ENCODE measurements at places on chromosomes 12 and 14.
A peak's percentile ranks its signal among the peaks of the same experiment; 100 is the strongest.

- no peak for DNase-seq
These were observed 27.1 kb upstream of the MTERF2 start for GRCh38 chr12:107014055-107014454.

DNA sequence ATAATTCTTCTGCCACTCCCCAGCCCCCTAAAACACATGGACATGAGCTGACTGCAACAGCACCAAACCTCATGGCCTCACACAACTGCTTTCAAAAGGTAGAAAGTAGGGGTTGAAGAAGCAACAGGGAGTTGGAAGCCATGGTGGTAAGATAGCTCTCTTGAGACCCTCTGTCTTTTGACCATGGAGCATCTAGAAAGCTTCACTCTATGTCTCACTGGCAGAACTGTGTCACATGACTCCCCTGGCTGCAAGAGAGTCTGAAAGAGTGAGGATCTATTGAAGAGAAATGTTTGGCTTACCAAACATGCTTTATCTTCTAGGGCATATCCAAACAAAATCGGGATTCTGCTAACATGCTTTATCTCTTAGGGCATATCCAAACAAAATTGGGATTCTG lies 142.9 kb upstream of the WSCD2 start:
- no peak for DNase-seq

DNA sequence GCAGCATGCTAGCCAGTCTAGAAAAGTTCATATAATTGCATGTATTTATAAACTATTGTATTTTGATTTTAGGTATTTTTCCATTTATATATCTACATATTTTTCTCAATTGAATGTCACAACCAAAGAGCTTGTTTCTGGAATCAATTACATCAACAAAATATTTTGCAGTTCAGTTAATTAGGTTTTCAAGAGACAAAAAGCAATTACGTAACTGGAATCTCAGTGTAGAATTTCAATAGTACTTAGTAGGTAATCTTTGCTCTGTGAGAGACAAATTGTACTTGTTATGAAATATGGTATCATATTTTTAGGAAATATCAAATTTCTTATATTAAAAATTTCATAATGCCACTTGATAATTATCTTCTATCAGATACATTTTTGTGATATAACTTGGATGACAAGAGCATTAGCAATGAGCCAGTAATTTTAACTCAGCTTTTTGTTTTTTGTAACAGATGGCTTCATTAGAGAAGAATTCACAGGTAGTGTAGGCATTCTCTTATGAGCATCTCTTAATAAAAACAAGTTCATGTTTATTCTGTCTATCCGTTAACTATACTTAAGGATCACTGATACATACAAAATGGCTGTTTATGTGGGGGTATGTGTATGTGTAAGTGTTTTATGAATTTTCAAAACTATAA lies 774.7 kb downstream of the C12orf50 start:
- no peak for DNase-seq

GRCh38 chr12:89501793-89502192 lies 22.8 kb downstream of the GALNT4 start:
- no peak for DNase-seq

DNA sequence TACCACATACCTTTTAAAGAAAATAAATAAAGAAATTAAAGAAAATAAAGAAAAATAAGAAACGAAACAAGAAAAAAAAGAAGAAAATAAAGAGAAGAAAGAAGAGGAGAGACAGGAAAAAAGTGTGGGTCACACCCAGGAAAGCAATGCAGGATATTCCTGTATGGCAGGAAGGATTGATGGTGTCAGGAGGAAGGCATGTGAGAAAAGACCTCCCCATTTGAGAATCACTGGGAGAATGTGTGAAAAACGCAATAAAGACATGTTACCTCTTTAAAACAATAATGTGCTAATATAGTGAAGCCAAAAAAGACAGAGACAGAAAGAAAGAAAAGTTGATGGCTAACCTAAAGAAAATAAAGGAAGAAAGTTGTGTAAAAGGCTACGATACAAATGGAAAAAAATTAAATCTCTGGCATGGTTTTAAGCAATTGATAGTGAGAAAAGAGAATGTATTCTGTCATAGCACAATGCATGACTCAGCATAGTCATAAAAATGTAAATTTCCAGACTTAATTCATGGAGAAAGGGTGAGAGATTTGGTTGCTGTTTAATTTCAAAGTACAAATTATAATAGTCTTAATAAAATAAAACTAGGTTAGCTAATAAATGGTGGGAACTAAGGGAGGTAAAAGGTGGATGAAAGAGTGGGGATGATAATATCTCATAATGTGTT lies 24.3 kb upstream of the FOXG1 start:
- DNase-seq: no peak

DNA sequence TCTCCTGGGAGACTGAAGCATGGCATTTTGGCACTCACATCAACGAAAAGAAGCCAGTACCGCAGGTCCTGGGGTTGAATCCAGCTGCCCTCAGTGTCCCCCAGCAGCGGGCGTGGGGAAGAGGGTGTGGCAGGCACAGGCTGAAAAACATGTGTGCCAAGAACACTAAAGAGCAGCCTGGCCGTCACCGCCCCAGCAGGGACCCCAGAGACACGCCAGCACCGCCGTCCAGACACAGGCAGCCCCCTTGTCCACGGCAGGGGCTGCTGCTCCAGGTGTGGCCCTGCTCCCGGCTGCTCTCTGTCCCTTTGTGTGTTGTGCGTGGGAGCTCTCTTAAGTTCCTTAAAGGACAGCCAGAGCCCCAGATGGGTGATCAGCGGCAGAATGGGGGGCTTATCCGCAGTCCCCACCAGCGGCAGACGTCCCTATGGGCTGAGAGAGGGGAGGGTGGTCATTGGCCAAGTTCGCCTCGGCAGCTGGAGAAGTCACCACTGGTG lies 556 bp downstream of the PHETA1 start:
- DNase-seq: peak; percentile 58

- no peak for DNase-seq
These were observed 64.5 kb upstream of the EGLN3 start for GRCh38 chr14:34015383-34015782.

DNA sequence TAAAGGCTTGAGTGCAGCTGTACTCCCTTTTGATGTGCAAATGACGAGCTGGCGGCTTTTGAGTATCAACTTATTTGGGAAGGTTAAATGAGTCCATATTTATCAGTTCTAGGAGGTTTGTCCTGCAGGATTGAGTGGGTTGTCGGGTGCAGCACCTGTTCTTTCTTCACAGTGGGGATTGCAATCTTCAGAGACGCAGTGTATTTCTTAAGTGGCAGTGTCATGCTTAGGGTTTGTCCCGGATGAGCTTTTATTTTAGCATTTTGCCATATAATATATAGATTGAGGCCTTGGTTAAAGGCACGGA lies 1.2 kb downstream of the FUT8 start:
- no peak for DNase-seq

DNA sequence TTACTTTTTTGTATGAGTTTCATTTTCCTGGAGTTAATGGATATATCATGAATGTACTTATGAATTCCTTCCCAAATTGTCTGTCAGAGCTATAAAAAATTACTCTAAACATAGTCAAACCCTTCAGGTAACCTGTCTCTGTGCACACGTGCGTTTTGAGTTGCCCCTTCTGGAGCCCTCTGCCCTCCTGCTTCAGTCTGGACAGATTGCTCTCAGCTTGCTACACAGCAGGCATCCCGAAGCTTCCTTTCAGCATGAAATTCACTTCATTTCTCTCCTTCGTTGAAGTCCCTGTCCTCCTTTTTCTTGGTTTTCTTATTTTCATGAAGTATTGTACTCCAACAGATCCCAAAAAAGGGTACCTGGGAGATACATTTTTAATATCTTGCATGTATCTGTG lies 47.3 kb downstream of the FNTB start:
- DNase-seq: no peak

DNA sequence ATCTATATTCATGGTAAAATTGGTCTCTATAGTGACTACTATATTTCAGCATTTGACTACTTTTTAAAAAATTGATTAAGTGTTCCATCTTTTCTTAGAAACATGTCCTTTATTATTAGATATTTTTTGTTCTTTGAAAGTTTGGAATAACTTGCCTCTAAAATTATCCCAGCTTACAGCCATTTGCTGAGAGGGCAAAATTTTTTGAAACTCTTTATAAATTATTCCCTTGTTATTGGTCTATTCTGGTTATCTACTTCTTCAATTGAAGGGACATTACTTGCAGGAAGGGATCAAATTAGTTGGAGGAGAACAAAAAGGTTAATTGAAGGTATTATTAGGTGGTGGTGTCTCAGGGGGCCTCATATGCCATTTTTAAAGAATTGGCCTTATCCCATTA lies 184.1 kb downstream of the TTC6 start:
- DNase-seq: no peak

DNA sequence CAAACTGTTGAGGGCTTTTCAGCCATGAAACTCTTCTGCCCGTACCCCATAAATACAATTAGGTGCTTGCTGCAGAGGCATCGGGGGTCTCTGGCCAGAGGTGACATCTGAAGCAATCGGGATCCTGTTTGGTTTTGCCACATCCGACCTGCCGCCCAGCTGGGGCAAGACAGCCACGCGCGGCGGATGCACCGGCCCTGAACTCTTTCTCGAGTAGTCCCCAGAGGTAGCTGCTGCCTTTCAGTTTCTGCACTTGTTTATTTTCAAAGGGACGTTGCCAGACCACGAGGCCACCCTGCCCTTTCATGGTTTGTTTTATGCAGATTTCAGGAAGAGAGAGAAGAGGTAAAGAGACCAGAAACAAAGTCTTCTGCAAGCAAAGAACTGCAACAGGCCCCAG lies 10.6 kb upstream of the MLXIP start:
- DNase-seq: peak; percentile 71

- no peak for DNase-seq
These were observed 186.6 kb upstream of the OTX2 start for GRCh38 chr14:56996721-56997399.

GRCh38 chr12:2633825-2634200 lies 161.0 kb upstream of the FKBP4 start:
- no peak for DNase-seq

DNA sequence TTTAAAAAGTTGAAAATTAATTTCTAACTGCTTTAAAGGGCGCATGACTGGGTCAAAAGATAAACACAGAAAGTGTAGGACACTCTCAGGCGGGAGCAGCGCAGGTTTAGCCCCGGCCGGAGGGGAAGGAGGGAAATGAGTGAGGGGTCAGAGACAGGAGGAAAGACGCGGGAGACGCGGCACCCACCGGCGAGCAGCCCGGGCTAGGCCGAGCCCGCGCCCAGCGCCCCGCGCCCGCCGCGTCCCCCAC lies 591 bp downstream of the GXYLT1 start:
- no peak for DNase-seq

GRCh38 chr12:4270831-4271716 lies 2.5 kb upstream of the CCND2 start:
- peak; percentile 66 for DNase-seq

GRCh38 chr14:101604228-101604934 lies 43.1 kb downstream of the DIO3 start:
- DNase-seq: no peak

DNA sequence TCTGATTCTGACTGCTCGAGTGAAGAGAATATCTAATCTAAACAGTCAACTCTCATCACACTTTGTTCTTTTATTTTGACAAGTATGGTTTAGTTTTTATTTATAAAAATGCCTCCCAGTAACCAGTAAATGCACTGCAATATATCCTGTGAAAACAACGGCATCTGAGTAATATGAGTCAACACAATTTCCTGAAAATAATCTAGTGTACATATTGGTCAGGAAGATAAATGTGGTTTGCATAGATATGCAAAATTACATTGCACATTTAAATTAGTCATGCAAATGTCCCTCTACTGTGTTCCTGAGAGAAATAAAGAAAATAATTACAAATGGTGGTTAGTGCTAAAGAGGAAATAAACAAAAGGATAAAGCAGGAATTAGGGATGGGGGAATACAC lies 1190.7 kb upstream of the SEL1L start:
- no peak for DNase-seq

DNA sequence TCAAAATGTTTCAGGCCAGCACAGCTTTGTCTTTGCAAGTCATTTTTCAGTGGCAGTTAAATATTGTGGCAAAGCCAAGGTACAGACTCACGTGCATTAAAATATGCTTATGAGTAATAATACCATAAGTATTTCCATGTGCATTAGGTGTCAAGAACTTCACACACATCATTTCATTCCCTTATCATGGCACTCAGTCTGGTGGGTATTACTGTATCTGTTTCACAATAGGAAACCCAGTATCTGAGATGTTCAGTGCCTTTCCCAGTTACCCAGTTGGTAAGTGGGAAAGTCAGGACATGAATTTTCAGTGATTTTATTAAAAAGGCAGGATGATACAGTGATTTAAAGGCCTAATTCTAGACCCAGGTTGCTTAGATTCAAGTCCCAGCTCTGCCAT lies 52.9 kb downstream of the IFNG start:
- DNase-seq: no peak

DNA sequence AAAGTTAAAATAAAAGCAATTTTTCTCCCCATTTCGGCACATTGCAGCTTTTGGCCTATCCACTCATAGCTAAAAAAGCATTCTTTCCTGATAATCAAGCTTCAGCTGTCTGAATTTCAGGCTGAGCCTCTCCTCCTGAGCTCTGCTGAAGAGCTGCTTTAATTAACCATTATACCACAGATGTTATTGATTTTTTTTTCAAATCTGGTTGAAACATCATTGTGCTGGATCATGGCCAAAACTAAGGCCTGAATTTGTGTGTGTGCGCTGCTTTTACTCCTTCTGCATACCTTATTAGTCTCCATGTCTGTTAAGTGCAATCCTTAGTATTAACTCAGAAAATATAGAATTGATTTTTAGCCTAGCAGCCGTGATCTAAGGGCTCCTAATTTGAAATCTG lies 52.3 kb downstream of the MBIP start:
- no peak for DNase-seq

- no peak for DNase-seq
These were observed 40.6 kb downstream of the HECTD1 start for GRCh38 chr14:31167032-31167431.

GRCh38 chr12:52867642-52868041 lies 18.8 kb upstream of the KRT78 start:
- DNase-seq: peak; percentile 54

DNA sequence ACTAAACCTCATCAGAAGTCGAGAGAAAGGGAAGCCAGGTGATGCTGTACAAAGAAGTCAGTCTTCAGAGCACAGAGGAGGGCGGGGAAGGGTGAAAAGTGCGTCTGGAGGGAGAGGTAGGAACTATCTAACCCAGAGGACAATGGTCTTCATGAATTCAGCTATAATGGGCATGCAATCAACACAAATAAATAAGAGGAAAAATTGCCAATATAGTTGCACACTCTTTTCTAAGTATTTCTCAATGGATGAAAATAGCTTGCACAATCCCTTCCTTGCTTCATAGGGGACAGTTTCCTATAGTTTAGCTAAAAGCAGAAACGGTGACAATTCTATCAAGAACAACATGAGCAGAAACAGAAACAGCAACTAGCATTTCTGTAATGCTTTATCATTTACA lies 931.2 kb downstream of the AACS start:
- DNase-seq: no peak

Measured in heart left ventricle (tissue), 16 donors.